ENCODE measurements at places on chromosomes 2 and 18. TPM values are rescaled to one million over a fixed set of nuclear protein-coding genes. Genes with fewer than 3 reads are reported as not detected.

DNA sequence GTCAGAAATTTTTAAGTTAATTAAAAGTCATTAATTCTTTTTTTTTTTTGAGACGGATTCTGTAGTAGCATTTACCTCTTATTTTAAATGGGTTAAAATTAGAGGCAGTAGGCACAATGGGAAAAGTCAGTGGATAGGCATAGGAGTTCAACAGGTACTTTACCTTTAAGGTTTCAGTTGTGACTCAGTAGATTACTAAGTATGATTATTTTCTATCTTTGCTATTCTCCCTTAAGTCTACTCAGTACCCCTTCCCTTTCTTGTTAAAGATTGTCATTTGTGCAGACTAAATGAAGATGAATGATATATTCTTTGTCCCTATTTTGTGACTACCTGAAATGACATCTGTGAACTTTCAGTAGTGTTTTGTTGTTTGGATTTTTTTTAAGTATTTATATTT lies 19.7 kb downstream of the CCNYL1 start:
- DNase-seq = no peak

GRCh38 chr18:36485772-36486171 lies 188.3 kb downstream of the FHOD3 start:
- no peak for DNase-seq

- DNase-seq = no peak
Measured at GRCh38 chr18:36334798-36335197, 37.3 kb downstream of the FHOD3 start.

- no peak for DNase-seq
Measured at GRCh38 chr18:79597831-79598632, 81.6 kb upstream of the CTDP1 start.

- no peak for DNase-seq
Measured at GRCh38 chr2:191230174-191230573, 15.0 kb upstream of the MYO1B start.

- DNase-seq = no peak
Measured at GRCh38 chr2:149994057-149994728, 406.6 kb upstream of the MMADHC start.

- no peak for DNase-seq
Measured at GRCh38 chr2:109582928-109583895, 30.6 kb downstream of the SEPTIN10 start.

MC5R gene
- polyA plus RNA-seq = 0.17 TPM

EFHD1 gene
- polyA plus RNA-seq = 85.6 TPM

GRP gene
- not detected for polyA plus RNA-seq
